ENCODE measurements at places on chromosomes 2 and 18. TPM values are rescaled to one million over a fixed set of nuclear protein-coding genes. Genes with fewer than 3 reads are reported as not detected.

CRACDL gene
- total RNA-seq = 7.9 TPM

GGCX gene
- 45.6 TPM for total RNA-seq

GRCh38 chr18:80223581-80224148, 23.6 kb downstream of the PARD6G start:
- no peak for DNase-seq

GRCh38 chr2:212904646-212905045, 246.8 kb downstream of the IKZF2 start:
- DNase-seq = no peak

ZAP70 gene
- 1.3 TPM for total RNA-seq

GRCh38 chr2:234339501-234339900, 157.4 kb downstream of the ARL4C start:
- DNase-seq = no peak

SLC9A2 gene
- not detected for total RNA-seq

FLACC1 gene
- 2.8 TPM for total RNA-seq

DNA sequence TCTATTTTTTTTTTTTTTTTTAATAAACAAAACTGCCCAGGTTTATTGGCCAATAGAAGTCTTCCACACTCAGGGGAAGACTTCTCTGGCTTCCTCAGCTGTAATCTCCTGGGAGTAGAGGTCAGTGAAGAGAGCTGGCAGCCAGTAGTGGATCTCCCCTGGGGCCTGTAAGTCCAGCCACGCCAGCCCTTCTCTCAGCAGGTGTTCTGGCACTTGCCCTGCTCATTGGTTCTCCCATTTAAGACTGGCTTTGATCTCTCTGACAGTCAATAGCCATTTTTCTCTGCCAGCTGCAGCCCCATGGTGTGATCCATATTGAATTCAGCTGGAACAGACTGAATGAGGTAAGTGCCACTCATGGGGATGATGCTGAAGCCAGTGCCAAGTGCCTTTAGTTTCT, 170.6 kb upstream of the SPHKAP start:
- no peak for DNase-seq

ZNF521 gene
- 20.4 TPM for total RNA-seq

DNA sequence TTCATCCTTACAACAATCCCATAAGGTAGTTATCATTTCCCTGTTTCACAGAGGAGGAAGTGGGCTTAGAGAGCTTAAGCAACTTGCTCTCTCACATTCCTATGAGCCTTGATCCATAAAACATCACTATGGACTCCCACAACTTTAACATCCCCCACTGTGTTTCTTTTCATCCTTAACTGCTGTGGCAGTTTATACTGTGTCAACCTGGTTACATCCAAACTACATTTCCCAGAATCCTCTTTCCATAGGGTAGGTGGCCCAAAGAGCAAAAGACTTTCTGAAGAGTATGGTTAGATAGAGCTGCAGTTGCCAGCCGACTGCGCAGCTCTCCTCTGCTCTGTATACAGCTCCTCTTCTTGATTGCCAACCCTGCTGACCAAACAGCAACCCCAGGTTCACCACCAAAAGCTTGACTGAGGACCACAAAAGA, 22.5 kb downstream of the MAP3K2 start:
- DNase-seq = no peak

GREB1L gene
- 8.6 TPM for total RNA-seq

DNA sequence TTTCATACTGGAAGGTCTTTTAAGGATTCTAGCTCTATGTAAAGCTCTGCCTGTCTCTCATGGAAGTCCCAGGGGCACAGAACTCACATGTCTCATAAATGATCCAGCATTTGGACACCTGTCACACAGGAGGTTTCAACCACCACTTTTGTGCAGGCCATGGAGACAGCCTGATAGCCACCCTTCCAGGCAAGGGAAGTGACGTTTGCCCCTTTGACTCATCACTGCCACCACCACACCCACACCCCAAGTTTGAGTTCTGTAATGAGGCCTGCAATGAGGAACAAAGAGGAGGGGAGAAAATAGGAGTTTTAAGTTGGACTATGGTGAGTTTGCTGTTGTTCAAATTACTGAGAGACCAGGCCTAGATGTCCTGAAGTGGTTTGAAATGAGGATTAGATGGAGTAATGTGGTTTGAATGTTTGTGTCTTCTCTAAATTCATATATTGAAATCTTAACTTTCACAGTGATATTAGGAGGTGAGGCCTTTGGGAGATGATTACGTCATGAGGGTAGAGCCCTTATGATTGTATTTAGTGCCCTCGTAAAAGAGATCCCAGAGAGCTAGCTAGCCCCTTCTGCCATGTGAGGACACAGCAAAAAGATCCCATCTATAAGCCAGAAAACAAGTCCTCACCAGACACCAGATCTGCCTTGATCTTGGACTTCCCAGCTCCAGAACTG, 175.3 kb upstream of the EPHA4 start:
- no peak for DNase-seq

All from mesenteric fat pad (tissue), 1 donor.